ENCODE measurements at places on chromosomes 3 and 15. TPM values are rescaled to one million over a fixed set of nuclear protein-coding genes. Genes with fewer than 3 reads are reported as not detected.

DNA sequence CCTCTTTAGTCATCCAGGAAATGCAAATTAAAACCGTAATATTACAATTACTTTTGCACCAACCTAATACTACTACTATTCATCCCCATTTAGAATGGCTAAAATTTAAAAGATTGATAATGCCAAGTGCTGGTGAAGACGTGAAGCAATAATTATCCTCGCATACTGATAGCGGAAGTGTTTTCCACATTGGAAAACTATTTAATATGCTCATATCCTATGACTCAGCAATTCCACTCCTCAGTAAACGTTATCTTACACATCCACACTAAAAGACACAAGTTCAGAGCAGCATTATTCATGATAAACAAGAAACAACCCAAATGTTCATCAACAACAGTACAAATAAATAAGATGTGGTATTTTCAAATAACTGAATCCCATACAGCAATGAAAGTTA lies 70.6 kb downstream of the VPS13C start:
- no peak for DNase-seq

The KCNAB1 gene
- total RNA-seq: not detected

The TMF1 gene
- total RNA-seq: 16.2 TPM

DNA sequence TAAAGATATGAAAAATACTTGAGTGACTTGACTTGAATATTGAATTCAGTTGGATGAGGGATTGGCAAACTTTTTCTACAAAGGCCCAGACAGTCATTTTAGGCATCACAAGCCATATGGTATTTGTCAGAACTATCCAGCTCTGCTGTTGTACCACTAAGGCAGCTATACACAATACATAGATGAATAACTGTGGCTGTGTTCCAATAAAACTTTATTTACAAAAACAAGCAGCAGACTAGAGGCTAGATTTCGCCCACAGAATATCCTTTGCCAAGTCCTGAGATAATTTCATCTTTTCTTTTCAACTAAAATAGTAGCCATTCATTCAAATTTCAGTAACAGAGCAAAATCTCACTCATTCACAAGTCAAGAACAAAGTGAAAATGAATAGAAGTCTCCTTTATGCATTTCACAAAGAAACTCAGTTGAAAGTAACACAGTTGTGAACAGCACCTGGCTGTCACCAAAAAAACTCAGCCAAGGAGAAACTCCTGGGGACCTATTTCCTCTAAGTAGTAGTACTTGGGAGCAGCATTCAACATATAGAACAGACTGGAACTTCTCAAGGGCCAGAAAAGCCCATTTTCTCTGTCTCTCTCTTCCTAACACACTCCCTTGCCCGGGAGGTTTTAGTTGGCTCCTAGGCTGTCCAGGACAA lies 56.3 kb downstream of the OSBPL10 start:
- DNase-seq: no peak

DNA sequence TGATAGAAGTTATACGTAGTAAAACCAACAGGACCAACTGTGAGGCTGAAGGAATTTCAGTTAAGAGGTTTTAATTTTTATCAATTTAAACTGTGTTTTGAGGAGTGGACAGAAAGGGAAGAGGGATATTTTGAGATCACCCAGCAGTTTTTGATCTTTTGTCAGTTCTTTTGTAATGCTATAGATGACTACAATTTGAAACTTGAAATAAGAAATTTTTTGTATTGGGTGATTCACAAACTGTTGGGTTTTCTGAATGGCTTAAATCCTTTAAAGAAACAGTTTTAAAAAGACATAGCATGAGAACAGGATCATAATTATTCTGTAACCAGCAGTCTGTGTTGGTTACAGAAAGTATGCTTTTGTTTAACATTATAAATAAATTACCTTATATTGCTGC lies 67.4 kb downstream of the TCF12 start:
- no peak for DNase-seq

DNA sequence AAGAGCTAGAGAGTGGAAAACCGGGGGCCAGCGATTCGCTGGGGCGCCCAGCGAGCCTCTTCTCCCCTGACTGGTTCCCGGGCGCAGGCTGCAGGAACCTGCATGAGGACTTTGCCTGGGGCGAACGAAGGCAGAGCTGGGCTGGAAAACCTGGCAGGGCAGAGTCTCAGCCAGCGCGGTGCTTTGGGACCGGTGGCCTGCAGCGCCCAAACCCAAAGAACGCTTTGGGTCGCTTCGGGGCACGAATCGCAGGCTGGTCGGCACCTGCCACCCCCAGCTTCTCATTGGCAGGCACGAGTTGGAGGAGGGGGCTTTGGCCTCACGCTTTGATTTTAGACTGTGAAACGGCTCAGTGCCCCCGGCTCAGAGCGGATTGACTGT lies 3.0 kb downstream of the ONECUT1 start:
- DNase-seq: no peak

DNA sequence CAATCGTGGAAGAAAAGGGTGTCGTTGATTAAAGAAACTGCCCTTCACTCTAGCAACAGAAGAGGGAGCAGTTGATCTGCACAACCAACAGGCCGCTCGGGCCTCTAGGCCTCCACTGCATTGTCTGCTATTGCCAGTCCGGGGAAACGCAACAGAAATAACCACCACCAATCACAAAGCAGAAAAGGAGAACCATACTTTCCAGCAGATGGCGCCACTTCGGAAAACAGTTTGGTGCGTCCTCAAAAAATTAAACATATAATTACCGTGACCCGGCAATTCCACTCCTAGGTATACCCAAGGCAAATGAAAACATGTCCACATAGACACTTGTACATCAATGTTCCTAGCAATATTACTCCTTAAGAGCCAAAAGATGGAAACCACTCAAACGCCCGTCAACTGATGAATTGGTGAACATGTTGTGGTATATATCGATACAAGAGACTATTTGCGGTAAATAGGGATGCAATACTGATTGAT lies 154.1 kb downstream of the TJP1 start:
- DNase-seq: peak; percentile 86

GRCh38 chr3:54917174-54917573 lies 10.7 kb downstream of the LRTM1 start:
- DNase-seq: no peak

DNA sequence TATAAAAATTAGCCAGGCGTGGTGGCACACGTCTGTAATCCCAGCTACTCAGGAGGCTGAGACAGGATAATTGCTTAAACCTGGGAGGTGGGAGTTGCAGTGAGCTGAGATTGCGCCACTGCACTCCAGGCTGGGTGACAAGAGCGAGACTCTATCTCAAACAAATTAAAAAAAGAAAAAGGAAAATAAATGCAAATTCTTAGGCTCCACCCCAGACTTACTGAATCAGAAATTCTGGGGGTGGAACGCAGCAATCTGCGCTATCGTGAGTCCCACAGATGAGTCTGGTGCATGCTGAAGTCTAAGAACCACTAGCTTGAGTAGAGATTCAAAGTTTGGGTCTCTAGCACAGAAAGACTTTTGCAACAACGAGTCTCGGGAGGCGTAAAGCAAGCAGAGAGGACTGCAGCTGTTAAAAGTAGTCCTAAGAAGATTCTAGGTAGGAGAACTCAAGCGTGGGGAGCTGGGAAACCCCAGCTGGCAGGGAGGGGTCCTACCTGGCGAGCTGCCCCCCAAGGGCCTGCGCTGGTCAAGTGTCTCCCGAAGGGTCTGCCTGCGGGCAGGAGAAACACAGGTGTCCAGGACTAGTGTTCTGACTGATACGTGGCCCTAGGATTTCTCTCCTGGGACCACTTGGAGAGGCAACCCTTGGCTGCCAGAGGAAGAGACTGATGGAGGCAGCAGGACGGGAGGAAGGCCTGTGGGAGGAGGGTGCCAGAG lies 21.9 kb downstream of the CEP19 start:
- no peak for DNase-seq

The TRIM71 gene
- 0.81 TPM for total RNA-seq

DNA sequence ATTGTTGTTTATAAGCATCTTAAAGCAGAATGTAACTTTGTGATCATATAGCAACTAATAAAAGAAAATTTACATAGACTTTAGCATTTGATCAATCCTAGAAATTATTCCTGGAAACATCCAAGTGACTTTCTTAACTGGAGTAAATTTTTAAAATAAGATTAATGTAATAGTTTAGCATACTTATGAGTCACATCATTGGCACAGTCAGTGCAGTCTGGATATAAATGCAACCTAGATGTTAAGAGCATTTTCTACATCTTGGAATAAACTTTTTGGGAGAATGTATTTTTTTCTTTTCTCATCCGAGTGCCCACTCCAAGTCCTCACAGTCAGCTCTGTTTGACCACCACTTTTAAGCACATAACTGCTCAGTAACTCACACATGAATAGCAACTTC lies 324.6 kb upstream of the PLSCR5 start:
- DNase-seq: no peak

DNA sequence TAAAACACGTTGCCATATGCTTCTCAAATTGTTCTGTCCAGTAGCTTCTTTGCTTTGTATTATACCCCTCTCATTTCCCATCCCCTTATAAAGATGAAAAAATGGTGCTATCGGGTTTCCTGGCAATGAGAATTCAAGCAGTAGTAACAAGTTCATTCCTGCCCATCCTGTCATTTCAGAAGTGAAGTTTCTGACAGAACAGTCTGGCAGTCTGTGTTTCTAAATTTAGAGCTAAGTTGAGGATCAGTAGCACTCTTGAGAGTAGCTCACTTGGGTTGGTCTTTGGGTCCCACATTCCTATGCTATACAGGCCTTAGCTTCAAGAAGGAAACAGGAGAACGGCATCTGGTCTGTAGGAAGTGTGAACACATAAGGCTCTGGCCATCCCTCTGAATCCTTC lies 134.6 kb downstream of the GHSR start:
- DNase-seq: no peak

The DNAH12 gene
- total RNA-seq: under 0.01 TPM

GRCh38 chr3:40754994-40755393 lies 230.2 kb downstream of the ZNF621 start:
- no peak for DNase-seq

The LIPC gene
- total RNA-seq: 0.27 TPM

GRCh38 chr3:174376346-174376745 lies 482.8 kb upstream of the NAALADL2 start:
- DNase-seq: no peak

GRCh38 chr3:55797084-55797483 lies 310.0 kb upstream of the WNT5A start:
- no peak for DNase-seq

DNA sequence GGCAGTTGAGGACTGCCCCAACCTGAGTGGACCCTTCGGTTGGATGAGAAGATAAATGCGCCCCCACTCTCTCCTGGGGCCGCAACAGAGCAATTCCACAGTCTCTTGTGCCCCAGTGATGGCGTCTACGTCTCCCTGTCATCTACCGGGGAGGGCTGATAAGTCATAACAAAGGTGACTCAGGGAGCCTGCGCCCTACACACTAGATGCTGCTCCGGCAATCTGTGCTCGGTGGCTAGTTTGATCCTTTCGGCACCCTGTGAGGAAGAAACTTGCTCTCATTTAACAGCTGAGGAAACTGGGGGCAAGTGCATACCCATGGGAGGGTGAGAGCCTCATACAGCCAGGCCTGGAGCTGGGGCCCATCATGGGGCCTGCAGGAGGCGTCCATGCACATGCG lies 14.1 kb upstream of the SEMA3F start:
- no peak for DNase-seq
